ENCODE measurements at places on chromosomes 2 and 18.

GRCh38 chr2:178426388-178426787, 24.6 kb downstream of the PRKRA start:
- no peak for DNase-seq

DNA sequence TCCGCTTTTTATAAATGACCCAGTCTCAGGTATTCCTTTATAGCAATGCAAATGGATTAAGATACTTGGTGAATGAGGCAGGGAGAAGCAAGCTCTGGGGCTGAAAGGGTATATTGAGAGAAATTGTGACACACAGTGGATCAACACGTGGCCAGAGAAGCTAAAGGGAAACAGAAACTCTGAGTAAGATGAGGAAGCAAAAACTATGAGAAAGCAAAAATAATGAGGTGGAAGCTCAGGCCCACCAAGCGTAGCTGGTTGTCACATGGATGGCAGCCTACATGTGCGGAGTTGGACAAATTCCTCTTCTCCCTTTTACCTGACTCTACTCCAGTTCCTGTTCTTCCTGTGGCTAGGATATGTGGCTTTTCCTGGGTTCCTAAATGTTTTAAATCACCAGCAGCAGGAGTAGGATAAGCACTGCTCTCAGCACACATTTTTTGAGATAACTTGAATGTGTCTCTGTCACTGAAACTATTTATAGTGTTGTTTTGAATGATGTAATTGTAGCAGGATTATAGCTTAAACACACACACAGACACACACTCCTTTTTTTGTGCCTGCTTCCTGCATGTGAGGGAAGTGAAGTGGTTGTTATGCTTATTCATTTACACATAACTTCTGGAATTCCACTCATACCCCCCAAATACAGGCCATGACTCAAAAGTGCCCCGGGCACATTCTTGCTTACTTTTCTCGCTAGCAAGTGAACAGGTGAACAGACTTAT, 30.1 kb upstream of the EPC2 start:
- DNase-seq = no peak

- DNase-seq = no peak
These were observed 106.9 kb downstream of the MREG start for GRCh38 chr2:215906458-215906857.

GRCh38 chr2:30040147-30040546, 106.7 kb upstream of the YPEL5 start:
- no peak for DNase-seq

- no peak for DNase-seq
These were observed 654 bp downstream of the PIK3C3 start for GRCh38 chr18:41955688-41956087.

GRCh38 chr18:38750751-38751150, 1185.2 kb upstream of the CELF4 start:
- no peak for DNase-seq

DNA sequence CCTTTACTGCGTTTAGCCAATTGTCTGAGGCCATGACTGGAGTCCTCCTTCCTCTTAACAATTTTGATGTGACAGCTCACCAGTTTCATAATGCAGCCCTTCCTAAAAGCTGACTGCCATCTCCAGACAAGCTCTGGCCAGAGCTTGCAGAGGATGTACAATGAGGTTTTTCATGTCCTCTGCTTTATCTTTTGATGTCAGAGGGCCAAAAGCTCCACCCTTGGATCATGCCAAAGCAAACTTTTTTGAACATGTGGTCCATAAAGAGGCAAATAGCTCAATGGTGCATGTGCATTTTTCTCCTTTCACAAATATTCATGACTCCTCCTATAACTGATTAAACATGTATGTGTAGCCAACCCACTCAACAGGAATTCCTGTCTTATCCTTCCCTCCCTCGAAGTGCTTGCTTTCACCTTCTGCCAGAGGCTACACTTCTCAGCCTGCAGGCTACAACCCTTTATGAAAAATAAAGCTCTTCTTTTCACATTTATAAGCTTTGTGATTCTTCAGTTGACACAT, 266.2 kb downstream of the FBXO15 start:
- DNase-seq = no peak

GRCh38 chr2:205261516-205262020, 420.7 kb upstream of the NRP2 start:
- no peak for DNase-seq

- no peak for DNase-seq
These were observed 1668.2 kb upstream of the SLC39A10 start for GRCh38 chr2:193988784-193989183.

DNA sequence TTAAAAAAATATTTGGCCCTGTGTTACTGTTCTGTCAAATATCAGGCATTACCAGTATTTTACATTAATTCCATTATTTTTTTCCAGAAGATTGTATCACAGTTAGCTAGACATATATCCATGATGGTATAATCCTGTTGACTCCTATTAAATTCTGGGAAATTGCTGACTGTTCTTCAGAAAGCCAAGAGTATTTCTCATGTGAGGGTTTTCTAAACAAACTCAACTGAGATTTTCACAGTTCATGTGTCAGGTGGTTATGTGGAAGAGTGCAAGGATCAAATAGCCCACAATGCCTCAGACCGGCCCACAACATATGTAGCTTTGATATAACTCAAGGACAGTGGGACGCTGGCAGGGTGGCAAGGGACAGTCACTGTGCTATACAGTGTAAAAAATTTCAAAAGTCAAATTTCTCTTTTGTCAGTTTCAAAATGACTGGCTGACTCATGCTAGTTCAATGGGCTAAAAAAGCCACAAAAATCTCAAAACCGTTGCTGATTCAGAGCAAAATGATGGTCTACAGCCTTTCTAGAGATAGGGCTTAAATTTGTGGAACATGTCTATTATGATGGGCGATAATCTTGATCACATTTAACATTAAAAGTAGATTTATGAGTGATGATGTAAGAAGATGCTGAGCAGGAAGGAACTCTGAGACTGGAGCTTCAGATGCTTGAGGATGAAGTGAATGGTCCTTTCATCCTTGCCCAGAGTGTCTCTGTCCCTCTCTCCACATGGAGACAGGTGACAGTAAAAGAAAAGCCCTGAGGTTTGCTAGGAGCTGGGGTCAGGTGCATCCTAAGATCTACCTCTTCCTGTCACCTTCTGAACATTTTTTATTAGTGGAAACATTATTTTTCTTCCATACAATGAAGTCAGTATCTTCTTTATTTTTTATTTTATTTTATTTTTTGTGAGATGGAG, 175.8 kb upstream of the PIEZO2 start:
- no peak for DNase-seq

DNA sequence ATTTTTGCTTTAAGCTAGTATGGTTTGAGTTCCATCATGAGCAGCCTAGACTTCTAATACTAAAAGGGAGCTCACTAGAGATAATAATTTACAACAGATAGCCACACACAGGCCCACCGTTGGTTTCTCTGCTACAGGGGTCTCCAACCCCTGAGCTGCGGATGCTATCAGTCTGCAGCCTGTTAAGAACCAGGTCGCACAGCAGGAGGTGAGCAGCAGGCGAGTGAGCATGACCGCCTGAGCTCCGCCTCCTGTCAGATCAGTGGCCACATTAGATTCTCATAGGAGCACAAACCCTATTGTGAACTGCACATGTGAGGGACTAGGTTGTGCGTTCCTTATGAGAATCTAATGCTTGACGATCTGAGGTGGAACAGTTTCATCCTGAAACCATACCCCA, 150.6 kb downstream of the HRH4 start:
- no peak for DNase-seq

DNA sequence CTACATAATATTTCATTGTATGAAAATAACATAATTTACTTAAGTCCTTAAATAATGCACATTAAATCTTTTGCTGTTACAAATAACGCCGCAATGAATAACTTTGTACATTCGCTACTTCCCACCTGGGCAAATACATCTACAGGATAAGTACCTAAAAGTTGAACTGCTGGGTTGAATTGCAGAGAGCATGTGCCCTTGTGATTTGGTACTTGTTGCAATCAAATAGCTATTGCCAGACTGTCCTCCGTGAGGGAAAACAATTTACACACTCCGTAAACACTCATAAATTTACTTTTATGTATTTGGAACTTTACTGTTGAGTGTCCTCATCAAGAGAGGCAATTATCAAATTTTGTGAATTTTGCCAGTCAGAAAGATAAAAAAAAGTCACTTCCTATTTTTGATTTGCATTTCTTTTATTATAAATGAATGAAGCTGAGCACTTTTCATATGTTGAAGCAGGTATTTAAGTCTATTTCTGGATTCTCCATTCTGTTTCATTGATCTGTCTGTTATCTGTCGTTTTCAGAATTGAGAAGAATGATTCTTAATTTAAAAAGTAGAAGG, 140.8 kb upstream of the SERTAD2 start:
- no peak for DNase-seq

DNA sequence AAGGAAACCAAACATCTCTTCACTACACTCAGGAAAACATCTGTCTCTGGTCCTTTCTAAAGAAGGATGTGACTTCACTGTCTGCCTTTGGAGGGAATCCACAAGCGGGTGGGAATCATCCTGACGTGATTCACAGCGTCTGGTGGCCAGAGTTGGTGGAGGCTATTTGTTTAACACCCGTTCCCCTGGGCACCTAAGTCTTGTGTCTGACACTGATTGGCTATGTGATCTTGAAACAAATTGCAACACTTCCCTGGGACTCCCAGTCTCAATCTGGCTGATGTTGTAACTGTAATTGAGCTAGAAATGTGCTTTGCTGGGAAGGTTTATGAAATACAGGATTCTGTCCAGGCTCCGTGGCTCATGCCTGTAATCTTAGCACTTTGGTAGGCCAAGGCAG, 28.8 kb upstream of the SIX3 start:
- no peak for DNase-seq

- no peak for DNase-seq
These were observed 10.0 kb upstream of the GBX2 start for GRCh38 chr2:236177967-236178889.

GRCh38 chr2:181770150-181770549, 89.8 kb upstream of the NEUROD1 start:
- DNase-seq = no peak

DNA sequence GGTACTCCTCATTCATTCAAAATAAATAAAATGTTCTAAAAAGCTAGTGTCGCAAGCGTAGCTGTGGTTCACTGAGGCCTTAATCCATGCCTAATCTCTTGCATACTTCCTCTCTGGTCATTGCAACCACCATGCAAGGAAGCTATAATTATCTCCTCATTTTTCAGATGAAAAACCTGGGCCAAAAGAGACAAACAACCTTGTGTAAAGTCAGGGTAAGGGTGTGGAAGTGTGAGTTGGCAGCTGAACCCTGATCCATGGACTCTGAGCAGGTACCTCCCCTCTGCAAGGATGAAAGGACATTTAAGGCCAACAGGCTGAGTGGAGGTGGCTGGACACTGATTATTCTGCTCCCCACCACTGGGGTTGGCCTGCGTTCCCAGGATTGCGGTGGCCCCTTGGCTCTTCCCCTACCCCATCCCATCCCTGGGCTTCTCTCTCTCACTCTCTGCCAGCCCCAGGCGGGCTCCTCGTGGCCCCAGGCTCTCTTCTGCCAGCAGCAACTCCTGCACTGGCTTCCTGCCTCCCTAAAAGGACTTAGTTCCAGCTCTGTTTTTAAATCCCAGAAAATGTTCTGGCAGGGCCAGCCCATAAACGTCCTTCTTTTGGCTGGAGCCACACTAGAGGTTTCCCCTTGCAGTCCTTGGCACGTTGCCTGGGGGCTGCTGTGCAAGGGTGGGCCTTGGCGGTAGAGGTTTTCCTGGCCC, 72.0 kb upstream of the AFF3 start:
- no peak for DNase-seq

GRCh38 chr2:183255411-183255810, 131.2 kb downstream of the NUP35 start:
- DNase-seq = no peak

GRCh38 chr2:60966507-60967405, 50.8 kb upstream of the PEX13 start:
- DNase-seq = no peak

GRCh38 chr2:111932841-111933291, 34.5 kb downstream of the MERTK start:
- no peak for DNase-seq

DNA sequence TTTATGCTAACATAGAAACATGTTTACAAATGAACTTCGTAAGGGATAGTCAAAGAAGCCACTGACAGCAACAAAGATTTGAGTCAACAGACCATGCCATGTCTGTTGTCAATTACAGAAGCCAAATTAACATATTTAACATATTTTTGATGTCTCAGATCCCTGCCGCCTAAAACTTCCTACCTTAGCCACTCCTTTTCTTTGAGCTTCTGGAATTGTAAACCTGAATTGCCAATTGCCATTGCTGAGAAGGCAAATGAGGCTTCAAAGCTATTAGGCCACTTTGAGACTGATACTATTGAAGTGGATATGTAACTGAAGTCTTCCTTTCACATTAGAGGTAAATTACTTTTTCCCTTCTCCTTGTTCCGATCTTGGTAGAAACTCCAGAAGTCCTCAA, 66.0 kb upstream of the DSEL start:
- DNase-seq = no peak
